ENCODE measurements at places on chromosomes 6 and 20.
A peak's percentile ranks its signal among the peaks of the same experiment; 100 is the strongest.

DNA sequence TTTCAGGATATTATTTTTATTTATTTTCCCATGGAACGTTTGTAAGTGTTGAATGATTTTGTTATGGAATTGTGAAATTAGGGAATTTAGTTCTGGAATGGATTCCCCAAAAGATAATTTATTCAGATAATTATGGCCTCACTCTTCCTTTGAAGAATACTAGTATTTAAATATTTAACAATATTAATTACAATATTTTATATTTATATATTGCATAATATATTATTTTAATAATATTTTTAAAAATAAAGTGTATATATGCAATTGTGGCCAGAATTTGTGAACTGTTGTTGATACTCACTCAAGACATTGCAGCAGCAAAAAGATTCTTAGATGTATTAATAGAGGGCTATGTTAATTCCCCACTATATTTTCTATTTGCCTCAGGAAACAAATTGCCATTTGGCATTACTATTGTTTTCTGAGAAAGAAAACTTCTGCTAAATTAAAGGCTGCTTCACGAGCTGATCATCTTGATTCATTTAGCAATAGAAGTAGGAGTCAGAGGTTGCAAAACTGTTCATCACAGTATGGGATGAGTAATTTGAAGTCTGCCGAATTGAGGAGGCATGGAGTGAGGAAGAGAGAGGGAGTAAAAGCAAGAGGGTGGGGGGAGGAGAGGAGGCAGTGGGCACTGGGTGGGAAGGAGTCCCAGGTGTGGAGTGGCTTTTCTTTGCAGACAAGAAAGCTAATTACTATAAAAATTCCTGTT is 729.2 kb downstream of the DHX35 start:
- no peak for DNase-seq

DNA sequence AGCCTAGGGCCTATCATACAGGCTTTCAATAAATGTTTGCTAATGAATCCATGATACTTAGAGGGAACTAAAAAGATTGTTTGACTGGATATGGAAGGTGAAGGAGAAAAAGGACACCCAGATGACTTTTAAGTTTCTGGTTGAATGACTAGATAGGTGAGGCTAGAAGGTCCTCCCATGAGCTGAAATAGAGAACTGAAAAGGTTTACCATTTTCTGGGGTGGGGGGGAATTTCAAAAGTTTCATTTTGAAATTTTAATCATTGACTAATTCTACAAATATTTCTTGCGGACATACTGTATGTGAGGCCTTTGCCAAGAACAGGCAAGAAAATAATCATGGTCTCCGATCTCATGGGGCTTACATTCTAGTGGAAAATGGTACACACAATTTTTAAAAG is 17.9 kb upstream of the ZBTB2 start:
- DNase-seq = no peak

GRCh38 chr20:9490161-9490560 is 24.2 kb upstream of the LAMP5 start:
- no peak for DNase-seq

GRCh38 chr6:53239526-53239925 is 90.9 kb upstream of the GCM1 start:
- no peak for DNase-seq

DNA sequence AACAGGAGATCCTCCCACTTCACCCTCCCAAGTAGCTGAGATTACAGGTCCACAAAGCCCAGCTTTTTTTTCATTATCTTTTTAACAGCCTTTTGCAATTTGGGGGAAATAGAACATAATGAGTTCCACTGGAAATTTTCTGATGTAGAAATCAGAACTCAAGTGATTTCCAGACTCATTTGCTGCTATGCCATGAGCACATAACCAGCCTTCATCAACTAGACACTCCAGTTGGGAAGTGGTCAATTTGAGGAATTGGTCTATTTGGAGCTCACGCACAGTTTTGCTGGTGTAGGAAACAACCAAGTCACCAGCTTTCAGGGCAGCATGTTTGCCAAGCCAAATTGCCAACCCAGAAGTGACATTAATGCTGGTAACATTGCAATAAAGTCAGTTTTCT is 86.7 kb downstream of the MAFB start:
- DNase-seq = no peak

DNA sequence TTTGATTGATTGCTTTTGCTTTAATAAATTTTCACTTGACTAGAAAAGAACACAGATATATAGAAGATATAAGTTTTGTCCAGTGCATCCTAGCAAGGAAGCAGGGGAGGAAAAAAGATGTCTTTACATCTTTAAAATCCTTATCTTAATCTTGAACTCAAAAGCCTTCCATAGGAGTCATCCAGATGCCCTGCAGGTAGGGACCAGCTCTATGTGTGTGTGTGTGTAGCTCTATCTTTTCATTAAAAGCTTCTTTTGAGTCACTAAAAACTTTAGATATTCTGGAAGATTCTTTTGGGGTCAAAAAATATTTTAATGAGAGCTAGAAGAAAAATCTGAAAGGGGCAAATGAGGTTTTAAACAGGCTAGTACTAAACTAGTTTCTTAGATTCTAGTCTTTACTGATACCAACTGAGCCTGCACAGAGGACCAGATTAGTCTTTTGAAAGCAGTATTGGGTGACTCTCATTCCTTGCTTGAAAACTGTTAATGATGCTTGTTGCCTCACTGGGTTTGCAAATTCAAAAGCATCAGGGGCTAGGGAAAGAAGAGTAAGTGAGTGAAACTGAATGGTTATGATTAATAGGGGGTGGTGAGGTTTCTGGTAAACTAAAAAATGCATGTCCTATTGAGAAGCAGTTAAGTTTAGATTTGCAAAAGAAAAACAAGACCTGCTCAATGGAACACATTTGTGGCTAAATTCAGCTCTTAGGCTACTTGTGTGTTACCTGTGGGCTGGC is 40.6 kb upstream of the JAG1 start:
- no peak for DNase-seq

GRCh38 chr6:166809721-166810120 is 146.6 kb downstream of the RNASET2 start:
- no peak for DNase-seq

GRCh38 chr6:160489091-160489490 is 140.9 kb downstream of the SLC22A3 start:
- DNase-seq = no peak

GRCh38 chr20:45325371-45325770 is 17.3 kb upstream of the MATN4 start:
- no peak for DNase-seq

- DNase-seq = no peak
Observed at GRCh38 chr20:40702504-40702903, 13.5 kb upstream of the MAFB start.

DNA sequence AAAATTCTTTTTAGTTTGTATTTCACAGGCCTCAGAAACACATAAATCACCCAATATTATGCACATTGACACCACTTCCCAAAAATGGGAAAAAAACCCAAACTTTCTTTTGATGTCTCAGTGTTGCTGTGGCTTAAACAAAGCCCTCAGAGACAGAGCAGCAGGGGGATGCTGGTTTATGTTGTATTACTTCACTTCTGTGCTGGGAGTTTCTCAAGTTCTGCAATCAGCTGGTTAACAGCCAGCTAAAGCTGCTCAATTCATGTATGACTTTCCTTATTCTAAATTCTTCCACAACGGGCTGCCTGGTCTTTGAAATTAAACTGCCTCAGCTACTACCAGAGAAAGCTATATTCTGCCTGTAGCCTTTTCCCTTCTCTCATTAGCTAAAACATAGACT is 5.6 kb downstream of the FILIP1 start:
- DNase-seq = no peak

GRCh38 chr6:4593951-4594350 is 182.3 kb upstream of the CDYL start:
- no peak for DNase-seq

GRCh38 chr6:30264743-30265142 is 51.5 kb upstream of the TRIM26 start:
- no peak for DNase-seq

DNA sequence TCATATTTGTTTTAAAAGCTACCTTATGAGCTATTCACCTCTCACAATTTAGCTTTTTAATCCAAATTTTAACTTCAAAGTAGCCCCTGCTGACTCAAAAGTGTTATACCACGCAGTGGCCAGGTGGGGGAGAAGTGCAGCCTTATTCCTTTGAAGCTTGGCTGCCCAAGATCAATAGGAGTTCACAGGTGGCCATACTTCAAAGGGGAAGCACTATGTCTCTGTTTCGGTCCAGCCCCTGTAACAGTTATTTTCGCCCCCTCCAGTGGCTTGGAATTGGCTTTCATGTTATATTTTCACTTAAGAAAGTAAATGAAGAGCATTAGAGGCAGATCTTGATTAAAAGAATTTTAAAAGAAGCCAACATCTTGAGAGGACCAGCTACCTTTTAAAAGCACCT is 608.4 kb downstream of the EPHA7 start:
- no peak for DNase-seq

GRCh38 chr6:83062225-83062624 is 3.4 kb downstream of the UBE3D start:
- DNase-seq = no peak

DNA sequence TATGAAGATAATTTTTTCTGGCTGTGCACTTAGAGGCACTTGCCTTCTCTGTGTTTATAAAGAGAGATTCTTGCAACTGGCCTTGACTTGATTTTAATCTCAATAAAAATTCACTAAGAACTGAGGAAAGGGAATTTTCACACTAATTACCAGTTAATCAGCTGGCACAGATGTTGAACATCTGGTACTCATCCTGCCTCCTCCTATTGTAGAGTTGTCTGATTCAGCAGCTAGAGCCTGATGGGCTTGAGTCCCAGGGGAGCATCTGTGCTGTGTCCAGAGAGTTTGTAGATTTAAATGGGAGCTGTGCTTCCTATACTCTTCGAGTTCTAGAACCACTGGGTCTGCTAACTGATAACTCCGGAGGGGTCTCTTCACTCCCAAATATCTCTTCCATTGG is 284.4 kb upstream of the RNF24 start:
- no peak for DNase-seq

DNA sequence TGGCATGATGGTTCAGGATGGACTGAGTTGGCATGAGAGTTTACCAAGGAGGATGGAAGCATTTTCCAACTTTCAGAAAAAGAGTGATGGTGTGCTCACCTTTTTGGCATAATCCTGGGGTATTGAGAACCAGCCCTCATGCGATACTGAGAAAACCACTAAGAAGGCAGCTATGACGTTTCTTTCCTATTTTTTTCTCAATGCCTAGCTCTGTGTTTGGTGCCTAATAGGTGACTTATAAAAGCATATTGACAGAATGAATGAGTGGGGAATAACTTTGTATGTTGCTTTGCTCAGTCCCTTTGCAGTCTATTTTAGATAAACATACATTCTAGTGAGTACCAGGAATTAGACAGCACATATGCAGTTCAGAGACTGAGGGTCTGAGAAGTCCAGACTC is 816.3 kb downstream of the DHX35 start:
- no peak for DNase-seq

- no peak for DNase-seq
Observed at GRCh38 chr6:35503534-35503933, 6.7 kb upstream of the TEAD3 start.

DNA sequence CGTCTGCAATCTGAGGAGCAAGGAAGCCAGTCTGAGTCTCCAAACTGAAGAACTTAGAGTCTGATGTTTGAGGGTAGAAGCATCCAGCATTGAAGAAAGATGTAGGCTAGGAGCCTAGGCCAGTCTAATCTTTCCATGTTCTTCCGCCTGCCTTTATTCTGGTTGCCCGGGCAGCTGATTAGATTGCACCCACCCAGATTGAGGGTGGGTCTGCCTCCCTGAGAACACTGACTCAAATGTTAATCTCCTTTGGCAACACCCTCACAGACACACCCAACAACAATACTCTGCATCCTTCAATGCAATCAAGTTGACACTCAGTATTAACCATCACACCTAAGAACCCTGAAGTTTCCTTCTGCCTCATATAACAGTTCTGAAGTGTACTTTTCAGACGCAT is 350.1 kb downstream of the RFPL4B start:
- no peak for DNase-seq

- DNase-seq = no peak
Observed at GRCh38 chr6:45265246-45265645, 62.9 kb upstream of the RUNX2 start.

GRCh38 chr6:158175111-158175510 is 7.0 kb downstream of the GTF2H5 start:
- DNase-seq = no peak

GRCh38 chr20:61555566-61555965 is 303.5 kb downstream of the CDH4 start:
- no peak for DNase-seq

DNA sequence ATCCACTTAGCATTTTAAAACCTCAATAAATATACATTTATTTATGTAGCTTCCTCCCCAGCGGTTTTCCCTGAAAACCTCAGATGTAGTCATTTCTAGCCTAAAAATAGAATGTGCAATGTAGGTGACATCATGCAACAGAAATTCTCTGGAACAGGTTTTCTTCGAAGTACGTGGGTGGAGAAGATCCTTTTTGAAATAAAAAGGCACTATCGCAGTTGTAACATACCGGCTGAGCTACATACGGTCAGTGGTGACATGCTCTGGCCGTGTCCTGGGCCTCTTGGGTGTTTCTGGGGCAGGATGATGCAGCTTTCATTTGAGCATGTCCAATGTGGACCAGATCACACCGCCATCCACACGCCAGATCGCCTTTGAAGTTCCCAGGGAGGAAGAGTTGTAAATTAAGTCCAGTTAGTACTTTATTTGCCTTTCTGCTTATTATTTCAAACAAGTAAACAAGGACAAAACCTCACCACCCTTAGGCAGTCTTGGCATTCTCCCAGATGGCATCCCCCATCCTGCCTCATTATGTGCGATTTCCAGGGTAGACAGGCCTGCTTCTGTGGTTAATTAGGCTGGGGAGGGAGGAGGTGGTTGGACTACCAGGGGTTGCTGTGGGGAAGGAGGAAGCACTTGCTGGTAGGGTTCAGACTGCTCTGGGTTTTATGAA is 109.5 kb upstream of the CLDN20 start:
- no peak for DNase-seq

GRCh38 chr6:157987788-157988699 is 6.4 kb downstream of the SYNJ2 start:
- no peak for DNase-seq

- DNase-seq = no peak
Observed at GRCh38 chr6:71268735-71269437, 19.7 kb upstream of the OGFRL1 start.

- no peak for DNase-seq
Observed at GRCh38 chr6:117505311-117505710, 22.8 kb downstream of the DCBLD1 start.

- no peak for DNase-seq
Observed at GRCh38 chr6:163147994-163148393, 266.5 kb upstream of the QKI start.

GRCh38 chr6:44203955-44204354 is 12.8 kb upstream of the MYMX start:
- DNase-seq = no peak

DNA sequence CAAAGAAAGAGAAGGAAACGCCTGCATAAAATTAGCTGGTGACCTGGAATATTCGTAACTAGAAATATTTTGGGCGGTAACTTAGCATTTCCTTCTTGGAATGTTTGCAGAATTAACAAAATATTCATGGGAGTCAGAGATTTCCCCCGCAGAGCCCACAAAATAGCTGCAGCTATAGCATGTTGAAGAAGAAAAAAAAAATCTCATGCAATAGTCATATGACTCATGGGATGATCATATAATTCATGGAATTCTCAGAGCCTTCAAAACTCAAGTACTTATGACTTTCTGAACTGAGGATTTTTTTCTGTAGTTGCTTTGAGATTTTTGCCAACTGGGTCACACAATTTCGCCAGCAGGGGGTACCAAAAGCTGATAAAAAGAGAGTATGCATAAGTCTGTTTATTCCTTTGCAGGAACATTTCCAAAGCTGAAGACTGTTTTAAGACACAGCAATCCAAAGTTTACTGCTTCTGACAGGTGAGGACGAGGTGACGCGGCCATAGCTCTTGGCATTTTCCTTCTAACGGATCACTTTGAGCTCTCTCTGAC is 586.0 kb upstream of the CHD6 start:
- peak; percentile 17 for DNase-seq

Data from nucleus accumbens (tissue), 56 donors.